ENCODE measurements at places on chromosomes 13 and 19.

DNA sequence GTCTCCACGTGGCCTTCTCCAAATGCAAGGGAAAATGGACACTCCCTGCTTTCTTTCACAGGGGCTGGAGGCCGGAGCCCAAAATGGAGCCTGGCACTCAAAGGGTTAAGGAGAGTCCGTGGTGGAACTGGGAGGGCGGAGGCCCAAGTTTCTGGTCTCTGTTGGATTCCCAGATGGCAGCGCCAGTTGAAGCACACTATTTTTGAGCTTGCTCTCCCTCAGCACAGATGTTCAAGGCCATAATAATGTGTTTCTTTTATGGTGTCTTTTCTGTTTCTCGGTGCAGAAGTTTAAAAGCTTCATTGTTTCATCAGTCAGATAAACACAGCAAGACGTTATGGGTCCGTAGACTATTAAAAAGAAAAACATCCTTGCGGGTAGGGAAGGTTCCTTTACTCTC, 67.6 kb downstream of the TNFRSF19 start:
- DNase-seq, result no peak

- DNase-seq, result no peak
Measured at GRCh38 chr19:41323430-41324125, 13.6 kb downstream of the CCDC97 start.

DNA sequence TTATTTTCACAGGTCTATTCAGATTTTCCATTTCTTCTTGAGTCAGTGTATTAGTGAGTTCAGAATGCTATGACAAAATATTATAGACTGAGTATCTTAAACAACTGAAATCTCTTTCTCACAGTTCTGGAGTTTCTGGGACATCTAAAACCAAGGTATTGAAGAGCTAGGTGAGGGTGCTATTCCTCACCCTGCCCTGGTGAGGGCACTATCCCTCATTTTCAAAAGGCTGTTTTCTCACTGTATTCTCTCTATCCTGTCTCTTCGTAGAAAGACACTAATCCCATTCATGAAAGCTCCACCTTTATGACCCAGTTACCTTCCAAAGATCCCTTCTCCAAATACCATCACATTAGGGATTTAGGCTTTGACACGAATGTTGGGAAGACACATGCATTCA, 1617.1 kb downstream of the PCDH9 start:
- DNase-seq, result no peak

DNA sequence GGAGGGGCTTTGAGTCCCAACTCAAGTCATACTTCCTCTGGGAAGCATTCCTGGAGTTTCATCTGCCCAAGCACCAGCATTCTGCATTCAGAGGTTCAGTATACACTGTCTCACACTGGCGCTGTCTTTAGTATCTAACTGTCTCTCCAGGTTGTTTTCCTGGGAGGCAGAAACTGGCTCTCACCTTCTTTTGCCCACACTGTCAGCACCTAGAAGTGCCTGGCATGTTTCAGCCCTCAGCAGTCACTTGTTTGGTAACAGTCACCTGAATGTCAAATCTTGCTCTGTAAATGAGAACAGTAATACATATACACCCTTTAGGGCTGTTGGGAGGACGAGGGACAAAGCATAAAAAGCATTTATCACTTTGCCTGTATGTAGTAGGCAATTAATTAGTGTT, 339.6 kb downstream of the UQCRFS1 start:
- no peak for DNase-seq

DNA sequence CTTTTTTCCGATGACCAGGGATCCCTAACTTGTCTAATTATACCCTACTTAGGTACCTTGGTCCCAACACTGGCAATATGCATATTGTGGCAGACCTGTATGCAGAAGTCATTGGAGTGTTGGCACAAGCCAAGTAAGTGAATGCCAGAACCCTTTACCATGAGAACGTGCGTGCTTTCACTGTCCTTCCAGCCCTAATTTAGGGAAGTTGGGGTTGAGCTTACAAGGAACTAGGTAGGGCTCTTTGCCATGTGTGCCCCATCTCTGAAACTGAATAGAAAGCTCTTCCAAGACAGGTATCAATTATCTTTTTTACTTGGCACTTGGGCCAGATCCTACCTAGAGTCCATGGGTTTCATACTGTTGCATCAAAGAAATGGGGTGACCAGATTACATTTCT, 93.2 kb downstream of the FRY start:
- DNase-seq, result no peak

- no peak for DNase-seq
Measured at GRCh38 chr13:106089261-106089980, 446.0 kb downstream of the EFNB2 start.

DNA sequence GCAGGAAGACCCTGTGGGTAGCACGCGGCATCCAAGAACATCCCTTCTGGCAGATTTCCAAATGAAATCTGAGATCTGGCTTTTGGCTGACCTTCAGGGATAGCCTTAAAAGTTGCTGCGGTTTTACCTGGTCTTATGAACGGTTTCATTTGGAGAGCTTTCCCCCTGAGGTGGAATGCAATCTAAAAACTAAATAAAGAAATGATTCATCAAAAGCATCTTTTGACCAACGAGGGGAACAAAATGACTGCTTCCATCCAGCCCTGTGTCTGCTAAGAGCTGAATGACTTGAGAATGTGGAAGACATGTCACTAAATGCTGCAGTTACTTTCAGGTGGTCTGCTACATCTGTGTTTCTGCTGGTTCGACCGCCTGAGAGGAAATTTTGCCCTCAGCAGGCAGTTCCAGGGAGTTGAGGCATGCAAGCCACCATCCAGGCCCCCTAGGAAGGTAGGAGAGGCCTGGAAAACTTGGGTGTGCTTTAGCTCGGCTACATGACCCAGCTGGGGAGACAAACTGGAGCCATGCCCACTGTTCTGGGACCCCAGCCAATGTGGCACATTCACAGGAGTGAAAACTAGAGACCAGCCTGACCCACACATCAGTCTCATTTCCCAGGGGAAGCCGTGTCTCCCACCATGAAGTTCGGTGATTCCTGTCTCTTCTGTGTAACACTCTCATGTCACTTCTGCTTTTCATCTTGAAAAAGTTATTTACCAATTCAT, 175.1 kb upstream of the KL start:
- DNase-seq, result peak; percentile 70

DNA sequence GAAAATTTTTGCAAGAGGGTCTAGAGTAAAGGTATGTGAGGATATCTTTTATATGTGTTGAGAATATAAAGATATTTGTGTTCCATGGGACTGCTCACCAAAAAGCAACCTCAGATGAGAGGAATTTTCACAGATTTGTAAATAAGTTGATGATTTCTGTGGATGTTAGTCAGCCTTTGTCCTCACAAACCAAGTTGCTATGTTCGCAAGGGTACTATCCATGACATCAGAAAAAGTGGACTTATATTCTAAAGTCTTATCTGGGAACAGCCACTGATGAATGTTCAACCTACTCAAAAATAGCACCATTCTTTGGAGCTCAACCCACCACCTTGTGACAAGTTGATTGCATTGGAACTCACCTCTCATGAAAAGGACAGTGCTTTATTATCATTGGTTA, 138.6 kb downstream of the PCDH20 start:
- no peak for DNase-seq

All from GM12878 (cell line).